ENCODE measurements at places on chromosomes 7 and 10. TPM values are rescaled to one million over a fixed set of nuclear protein-coding genes. Genes with fewer than 3 reads are reported as not detected.

The SLC39A12 gene
- not detected for total RNA-seq

The NPY4R2 gene
- 11.9 TPM for total RNA-seq

The SLC13A4 gene
- total RNA-seq: not detected

The OR2A42 gene
- total RNA-seq: not detected

Measured in A549 treated with ZK216348 at 1 μM for 4 hours (cell line).